ENCODE measurements at places on chromosomes 5 and 9. TPM values are rescaled to one million over a fixed set of nuclear protein-coding genes. Genes with fewer than 3 reads are reported as not detected.
A peak's percentile ranks its signal among the peaks of the same experiment; 100 is the strongest.

SLC23A1 gene
- total RNA-seq = 0.28 TPM

SH3PXD2B gene
- 16.5 TPM for total RNA-seq

DNA sequence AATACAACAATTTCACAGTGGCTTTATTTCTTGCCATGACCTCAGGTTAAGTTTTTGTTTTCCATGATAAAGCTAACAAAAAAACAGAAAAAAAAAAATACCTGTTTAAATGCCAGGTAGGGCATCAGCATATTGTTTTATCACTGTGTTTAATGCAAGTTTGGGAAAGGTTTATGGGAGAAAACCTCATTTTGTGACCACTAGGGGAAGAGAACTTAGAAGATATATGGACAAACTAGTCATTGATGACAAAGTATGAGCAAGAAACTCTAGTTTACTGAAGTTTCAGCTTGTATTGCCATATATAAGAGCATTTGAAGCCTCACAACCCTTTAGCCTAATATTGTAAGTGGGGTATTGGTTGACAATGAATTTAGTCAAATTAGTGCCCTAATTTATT, 1431.4 kb upstream of the CDH18 start:
- no peak for ATAC-seq

- ATAC-seq = peak; percentile 17
Observed at GRCh38 chr9:94166976-94167346, 82.7 kb downstream of the PTPDC1 start.

GPX8 gene
- total RNA-seq = 6.3 TPM

CCDC183 gene
- total RNA-seq = not detected
